ENCODE measurements at places on chromosomes 6 and 20.
A peak's percentile ranks its signal among the peaks of the same experiment; 100 is the strongest.

DNA sequence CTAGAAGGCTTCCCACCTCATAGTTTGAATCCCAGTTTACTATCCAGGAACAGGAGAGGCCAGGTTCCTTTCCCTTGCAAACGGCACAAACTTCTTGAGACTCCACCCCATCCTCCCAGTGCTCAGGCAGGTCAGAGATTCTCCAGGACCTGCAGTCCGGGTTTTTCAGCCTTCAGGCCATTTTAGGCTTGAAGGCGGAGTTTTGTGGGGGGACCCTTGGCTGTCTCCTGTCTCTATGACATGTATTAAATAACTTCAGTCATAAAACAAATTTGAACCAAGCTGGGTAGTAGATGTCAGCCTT lies 230.1 kb downstream of the NFATC2 start:
- no peak for DNase-seq

GRCh38 chr6:146915671-146916127 lies 288.5 kb upstream of the STXBP5 start:
- DNase-seq: no peak

DNA sequence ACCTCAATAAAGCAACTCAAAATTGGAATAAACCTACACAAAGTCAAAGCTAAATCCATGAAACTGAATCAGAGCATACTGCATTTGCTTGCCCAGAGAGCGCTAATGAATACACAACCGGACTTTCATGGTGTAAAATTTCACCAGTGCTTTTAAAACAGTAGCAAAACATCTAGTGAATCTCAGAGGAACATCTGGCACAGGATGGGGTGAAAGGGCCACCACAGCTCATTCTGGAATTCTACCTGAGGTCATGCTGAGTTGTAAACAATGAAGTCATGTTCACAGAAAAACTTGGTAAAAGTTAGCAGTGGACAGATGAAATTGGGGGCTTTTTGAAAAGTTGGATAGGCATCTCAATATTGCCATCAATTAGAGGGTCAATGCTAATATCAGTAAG lies 125.6 kb upstream of the STXBP5 start:
- DNase-seq: no peak

DNA sequence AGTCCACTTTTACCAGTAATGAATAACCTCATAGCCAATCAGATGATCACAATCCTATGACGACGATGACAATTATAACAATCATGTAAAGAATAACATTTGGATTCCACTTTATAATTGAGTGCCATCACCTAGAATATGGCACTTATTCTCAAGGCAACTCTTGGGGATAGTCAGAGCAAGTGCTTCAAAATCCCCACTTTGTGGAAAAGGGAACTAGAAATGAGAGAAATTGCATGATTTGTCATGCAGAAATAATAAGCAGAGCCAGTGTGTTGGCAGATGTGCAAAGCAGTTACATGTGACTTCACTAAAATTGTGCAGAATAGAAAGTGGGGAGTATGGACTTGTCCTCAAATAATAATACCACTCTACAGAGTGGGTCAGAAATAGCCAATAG lies 41.3 kb downstream of the FRK start:
- no peak for DNase-seq

GRCh38 chr20:63452821-63453523 lies 19.5 kb downstream of the KCNQ2 start:
- no peak for DNase-seq

- DNase-seq: no peak
Observed at GRCh38 chr6:89944181-89944755, 50.0 kb downstream of the GJA10 start.

DNA sequence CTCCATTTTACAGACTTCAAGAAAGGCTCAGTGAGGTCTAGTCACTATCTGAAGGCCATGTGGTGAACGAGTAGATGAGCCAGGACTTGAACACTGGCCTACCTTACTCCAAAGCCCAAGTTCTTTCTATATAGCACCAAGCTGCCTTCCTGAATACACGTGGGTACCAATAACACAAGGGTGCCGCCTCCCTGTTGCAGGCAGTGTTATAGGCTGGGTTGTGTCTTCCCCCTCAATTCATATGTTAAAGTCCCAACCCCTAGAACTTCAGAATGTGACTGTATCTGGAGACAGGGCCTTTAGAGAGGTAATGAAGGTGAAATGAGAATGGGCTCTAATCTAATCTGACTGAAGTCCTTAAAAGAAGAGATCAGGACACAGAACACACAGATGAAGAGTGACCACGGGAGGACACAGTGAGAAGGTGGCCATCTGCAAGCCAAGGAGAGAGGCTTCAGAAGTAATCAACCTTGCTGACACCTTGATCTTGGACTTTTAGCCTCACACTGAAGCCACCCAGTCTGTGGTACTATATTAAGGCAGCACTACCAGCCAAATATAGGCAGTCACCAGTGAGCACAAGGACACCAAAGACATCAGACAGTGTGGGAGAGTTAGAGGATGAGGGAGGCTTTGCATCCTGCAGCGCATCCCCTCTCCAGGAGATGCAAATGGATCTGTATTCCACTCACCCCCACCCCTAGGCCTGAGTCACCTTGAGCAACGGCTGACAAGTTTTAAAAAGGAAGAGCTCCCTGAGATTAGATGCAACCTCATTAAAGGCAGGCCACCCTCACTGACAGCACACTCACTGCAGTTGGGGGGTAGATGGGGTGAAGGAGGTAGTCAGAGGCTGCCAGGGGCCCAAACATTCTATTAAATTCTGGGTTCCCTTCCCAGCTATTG lies 40.9 kb upstream of the LYRM2 start:
- no peak for DNase-seq

- no peak for DNase-seq
Observed at GRCh38 chr6:39339096-39339867, 16.8 kb upstream of the KCNK16 start.

- no peak for DNase-seq
Observed at GRCh38 chr6:125307964-125308615, 6.3 kb upstream of the HDDC2 start.

GRCh38 chr6:156791320-156791850 lies 14.2 kb downstream of the ARID1B start:
- DNase-seq: no peak

DNA sequence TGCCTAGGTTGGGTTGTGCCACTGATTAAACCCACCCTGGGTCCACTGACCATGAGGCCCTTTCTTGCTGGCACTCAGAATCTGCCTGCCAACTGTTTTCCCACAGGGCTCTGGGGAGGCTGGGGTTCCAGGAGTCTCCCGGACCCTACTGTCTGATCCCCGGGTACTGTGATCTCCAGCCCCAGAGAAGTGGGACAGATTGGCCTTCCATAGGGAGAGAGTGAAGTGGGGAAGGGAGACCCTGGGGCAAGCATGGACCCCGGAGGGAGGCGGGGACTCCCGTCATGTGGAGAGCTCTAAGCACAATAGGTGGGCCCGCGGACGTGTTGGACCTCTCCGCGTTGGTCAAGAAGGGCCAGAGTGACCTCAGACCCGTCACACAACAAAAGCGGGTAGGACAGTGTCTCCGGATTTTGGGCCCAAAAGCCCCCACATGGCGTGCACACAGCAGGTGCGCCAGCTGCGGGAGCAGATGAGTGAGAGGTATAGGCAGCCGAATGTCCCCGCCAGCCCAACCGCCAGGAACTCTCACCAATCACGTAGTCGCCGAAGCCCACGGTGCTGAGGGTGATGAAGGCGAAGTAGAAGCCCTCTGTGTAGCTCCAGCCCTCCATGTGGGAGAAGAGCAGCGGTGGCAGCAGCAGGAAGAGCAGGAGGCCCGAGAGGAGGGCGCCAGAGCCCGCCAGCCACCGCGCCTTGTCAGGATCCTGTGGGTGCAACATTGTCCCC lies 10.6 kb downstream of the KCNK17 start:
- no peak for DNase-seq

DNA sequence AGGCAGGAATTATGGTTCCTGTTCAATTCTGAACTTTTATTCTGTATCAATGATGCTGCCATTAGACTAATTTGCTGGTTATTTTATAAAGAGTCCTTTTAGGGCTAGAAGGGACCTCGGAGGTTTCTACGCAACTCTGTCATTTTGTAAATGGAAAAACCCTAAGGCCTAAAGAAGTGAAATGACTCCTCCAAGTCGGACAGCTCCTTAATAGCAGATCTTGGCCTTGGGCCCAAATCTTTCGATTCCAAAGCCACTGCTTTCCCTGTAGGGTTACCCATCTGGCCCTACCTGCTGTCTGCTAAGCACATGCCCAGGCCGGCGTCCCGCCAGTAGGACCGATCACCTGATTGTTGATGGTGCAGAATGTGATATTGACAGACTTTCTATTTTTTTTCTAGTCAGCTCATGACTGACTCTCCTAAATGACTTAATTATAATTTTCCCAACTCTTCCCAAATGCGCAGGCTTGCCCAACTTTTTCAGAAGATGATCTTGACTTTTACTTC lies 40.2 kb downstream of the PLEKHG1 start:
- no peak for DNase-seq

DNA sequence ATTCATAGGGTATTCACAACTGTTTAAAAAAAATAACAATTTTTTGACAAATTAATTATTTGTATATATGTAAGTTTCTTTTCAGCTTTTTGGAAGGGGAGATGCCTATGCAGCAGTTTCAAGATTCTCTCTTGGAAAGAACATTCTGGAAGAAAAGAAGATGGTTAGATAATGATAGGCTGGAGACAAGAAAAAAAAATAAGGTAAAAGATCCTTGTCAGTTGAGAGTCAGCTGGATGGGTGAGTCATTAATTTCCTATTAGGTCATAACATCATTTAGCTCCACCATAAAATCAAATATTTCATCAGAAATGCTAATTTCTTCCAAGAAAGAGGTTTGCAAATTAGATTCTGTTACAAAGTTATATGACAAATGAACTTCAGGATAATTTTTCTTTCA lies 880.4 kb downstream of the EPHA7 start:
- no peak for DNase-seq

DNA sequence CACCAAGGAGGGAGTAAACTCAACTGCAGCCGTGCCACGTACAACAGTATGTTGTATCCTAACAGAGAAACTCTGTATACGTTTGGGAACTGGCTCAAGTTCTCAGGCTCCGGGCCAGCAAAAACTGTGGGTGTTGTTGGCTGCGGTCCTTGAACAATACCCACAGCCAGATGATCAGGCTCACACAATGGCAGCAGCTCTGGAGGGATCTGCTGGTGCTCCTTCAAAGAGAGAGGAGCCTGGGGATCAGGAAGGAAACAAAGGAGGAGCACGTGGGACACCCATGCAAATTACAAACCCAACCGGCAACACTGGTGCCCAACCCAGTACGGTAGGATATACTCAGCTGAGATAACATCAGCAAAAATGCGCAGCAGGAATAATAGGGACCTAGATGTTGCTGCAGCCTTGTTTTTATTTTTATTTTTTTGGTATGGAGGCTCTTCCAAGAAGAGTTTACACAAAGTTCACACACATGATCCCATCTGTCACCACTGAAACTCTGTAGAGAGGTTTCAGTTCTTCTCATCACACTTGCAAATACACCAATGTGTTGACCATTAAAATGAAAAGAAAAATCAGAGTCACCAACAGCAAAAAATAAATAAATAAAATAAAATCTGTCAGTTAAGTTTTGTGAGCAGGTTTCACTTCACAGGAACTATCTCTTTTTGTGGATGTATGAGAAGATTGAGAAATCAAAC lies 41.2 kb upstream of the PDE10A start:
- DNase-seq: no peak

DNA sequence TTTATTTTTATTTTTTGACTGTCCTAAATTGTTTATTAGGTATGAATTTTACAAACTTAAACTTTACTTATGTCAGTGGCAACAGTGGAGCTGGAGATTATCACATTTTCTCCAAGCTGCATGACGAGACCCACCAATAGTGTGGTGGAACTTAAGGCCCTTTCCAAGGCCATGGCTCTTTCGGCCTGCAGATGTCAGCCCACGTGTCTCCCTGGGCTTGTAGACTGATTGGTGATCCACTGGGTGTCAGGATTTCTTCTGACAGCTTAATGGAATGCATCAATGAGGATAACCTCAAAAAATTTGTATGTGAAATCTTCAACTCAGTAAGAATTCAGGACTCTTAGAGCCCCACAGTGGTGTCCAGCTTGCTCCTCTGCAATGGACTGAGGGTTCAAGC lies 32.3 kb upstream of the OVOL2 start:
- no peak for DNase-seq

GRCh38 chr20:1330075-1330830 lies 1.3 kb upstream of the SDCBP2 start:
- DNase-seq: no peak

GRCh38 chr6:37517411-37517812 lies 17.7 kb upstream of the CCDC167 start:
- DNase-seq: peak; percentile 73

DNA sequence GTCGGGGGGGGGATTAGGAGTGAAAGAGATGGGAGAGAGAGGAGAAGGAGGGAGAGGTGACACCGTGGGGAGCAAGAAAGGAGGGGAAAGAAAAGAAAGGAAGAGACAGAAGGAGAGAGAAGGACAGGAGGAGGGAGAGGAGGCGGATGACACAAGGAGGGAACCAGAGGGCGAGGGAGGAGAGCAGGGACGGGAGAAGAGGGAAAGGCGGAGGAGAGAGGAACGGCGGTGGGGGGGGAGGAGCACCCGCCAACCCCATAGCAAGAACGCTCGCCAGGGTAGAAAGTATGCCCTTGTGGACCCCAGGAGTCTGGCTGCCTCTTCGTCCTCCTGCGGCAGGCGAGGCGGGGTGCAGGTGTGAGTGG lies 4.5 kb upstream of the INSM1 start:
- no peak for DNase-seq

DNA sequence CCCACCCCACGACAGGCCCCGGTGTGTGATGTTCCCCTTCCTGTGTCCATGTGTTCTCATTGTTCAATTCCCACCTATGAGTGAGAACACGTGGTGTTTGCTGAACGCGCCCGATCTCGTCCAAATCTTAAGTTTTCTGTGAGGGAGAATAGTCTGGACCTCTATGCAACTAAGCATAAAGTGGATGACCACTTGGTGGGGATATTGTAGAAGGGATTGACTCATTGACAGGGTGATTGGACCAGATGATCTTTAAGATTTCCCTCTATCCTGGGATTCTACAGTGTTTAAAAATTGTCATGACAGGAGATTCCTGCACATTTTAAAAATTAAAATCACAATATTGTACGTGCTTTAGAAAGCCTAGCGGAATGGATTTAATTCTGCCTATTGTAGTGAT lies 141.3 kb downstream of the TRMT11 start:
- no peak for DNase-seq

GRCh38 chr6:46888031-46888430 lies 33.7 kb downstream of the ADGRF5 start:
- no peak for DNase-seq

GRCh38 chr6:132465530-132466485 lies 47.1 kb downstream of the STX7 start:
- DNase-seq: no peak

- DNase-seq: no peak
Observed at GRCh38 chr6:140504776-140505175, 1130.3 kb upstream of the CITED2 start.

GRCh38 chr20:6697228-6697972 lies 70.1 kb upstream of the BMP2 start:
- no peak for DNase-seq
